ENCODE measurements at places on chromosomes 2 and 18.
A peak's percentile ranks its signal among the peaks of the same experiment; 100 is the strongest.

DNA sequence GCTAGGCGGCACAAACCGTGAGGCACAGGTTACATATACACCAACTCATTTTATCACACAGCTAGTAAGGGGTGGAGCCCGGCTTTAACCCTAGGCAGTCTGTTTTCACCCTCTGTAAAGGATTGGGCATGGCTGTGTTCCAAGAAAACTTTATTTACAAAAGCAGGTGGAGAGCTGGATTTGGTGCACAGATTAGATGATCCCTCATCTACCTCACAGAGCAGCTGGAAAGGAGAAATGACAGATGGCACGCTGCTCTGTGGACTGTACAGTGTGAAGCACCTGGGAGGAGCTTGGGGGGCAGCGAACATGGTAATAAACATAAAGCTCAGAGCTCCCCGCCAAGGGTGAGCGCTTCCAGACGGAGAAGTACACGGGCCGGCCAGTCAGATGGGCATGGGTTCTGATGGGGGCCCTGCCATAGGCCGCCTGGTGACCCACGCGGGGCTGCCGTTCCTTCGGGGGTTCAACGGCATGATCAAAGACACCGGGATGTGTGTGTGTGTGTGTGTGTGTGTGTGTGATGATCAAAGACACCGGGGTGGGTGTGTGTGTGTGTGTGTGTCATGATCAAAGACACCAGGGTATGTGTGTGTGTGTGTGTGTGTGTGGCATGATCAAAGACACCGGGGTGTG is 862 bp upstream of the TMEM177 start:
- no peak for DNase-seq

GRCh38 chr2:84841577-84841976 is 39.3 kb downstream of the TRABD2A start:
- DNase-seq, result no peak

DNA sequence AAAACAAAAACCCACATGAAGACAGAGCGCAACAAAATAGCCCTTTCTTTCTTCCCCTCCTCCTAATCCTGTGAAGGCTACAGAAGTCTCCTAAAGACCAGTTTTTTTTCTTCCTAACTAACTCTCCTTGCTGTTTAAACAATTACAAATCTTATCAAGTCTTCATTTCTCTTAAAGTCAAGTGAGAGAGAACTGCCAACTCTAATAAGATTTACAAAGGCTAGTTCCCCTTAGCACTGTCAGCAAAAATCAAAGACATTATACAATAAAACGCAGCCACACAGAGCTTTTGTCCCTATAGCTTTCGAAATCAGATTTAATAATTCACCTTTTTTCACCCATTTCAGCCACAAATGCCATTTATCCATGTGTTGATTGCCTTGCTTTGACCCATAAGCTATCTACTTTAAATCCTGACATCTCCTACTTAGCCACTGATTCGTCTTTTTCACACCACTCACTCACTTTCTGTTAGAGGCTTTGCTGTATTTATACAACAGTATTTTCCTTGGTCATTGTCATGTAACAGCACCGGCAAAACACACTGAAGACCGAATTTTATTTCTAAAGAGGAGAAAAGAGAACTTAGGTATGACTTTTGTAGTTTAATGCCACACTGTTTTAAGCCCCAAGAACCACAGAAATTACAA is 5.9 kb downstream of the NRXN1 start:
- no peak for DNase-seq

DNA sequence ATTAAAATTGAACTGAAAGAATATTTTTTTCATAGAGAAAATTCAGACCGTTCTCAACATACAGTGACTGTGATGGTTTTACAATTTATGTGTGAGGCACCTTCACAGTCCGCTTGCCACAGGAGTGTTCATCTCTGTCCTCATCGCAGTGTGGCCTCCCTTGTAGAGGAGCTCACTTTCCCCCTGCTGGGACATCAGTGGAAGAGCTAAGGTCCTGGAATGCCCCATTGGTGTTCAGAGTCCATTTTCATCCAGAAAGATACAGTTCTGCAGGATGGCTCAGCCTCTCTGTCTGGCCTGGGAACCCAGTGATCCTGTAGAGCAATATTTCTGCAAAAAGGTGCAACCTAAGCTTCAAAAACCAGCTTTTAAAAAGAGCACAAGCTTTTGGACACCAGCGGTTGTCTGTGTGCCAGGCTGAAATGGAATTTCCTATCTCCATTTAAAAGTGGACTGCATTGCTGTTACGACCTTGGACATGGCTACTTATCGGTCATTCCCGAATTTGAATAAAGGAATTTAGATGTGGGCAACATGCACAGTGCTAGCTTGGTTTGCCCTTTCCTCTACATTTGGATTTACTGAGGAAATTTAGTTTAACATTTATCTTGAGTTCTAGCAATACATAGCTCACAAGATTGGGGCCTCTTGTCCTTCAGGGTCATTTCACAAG is 26.7 kb upstream of the FAM237A start:
- DNase-seq, result no peak

DNA sequence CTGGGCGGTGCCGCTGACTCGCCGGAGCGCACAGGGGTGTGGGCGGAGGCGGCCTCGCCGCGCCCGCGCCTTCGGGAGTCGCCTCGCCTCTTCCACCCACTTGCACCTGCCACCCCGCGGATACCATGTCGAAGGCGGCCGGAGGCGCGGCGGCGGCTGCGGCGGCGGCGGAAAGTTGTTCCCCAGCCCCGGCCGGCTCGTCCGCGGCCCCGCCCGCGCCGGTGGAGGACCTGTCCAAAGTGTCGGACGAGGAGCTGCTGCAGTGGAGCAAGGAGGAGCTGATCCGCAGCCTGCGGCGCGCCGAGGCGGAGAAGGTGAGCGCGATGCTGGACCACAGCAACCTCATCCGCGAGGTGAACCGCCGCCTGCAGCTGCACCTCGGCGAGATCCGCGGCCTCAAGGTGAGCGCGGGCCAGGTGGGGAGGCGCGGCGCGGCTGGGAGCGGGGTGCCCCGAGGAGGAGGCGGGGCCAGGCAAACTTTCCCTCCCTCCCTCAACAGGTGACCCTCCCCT is 766 bp downstream of the CCDC85A start:
- DNase-seq, result peak; percentile 17

GRCh38 chr18:25935356-25935755 is 155.1 kb downstream of the SS18 start:
- no peak for DNase-seq

GRCh38 chr2:238487652-238488346 is 61.1 kb downstream of the ASB1 start:
- no peak for DNase-seq

- no peak for DNase-seq
Observed at GRCh38 chr2:124908411-124908810, 883.3 kb downstream of the CNTNAP5 start.

GRCh38 chr2:4762951-4763376 is 929.2 kb upstream of the SOX11 start:
- peak; percentile 7 for DNase-seq

- no peak for DNase-seq
Observed at GRCh38 chr2:120546048-120546864, 189.4 kb upstream of the GLI2 start.

- DNase-seq, result no peak
Observed at GRCh38 chr2:1991706-1992245, 247.5 kb upstream of the PXDN start.

DNA sequence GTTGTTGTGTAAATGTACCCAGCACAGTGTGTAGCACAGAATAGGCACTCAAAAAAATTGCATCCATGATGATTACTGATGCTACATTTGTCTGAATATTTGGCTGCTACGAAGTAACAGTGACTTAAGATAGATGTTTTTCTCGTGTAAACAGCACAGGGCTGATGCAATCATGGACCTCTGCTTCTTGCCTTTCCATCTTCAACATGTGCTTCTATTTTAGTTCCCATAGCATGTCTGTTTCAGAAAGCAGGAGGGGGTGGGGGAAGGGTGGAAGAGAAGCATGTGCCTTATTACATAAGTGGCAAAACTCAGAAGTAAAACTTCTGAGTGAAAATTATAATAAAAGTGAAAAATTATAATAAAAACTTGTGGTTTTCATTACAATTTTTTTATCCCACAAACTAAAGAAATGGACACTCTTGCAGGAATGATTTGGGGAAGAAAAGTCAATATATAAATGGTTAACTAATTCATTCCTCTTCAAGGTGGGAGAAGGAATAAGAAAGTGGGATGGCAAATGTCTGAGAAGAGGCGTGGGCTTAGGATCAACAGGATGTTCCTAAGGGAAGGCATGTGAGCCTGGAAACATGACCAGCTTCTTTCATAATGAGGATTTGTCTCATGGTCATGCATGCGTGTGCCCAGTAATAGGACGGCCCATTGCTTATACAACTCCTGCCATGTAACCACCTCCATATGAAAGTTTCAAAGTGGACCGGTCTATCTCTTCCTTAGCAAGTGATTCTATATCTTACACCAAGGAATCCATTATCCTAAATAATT is 27.2 kb downstream of the CCBE1 start:
- DNase-seq, result no peak

GRCh38 chr2:165898381-165898780 is 55.2 kb downstream of the TTC21B start:
- DNase-seq, result no peak
